ENCODE measurements at places on chromosomes 13 and 19.

DNA sequence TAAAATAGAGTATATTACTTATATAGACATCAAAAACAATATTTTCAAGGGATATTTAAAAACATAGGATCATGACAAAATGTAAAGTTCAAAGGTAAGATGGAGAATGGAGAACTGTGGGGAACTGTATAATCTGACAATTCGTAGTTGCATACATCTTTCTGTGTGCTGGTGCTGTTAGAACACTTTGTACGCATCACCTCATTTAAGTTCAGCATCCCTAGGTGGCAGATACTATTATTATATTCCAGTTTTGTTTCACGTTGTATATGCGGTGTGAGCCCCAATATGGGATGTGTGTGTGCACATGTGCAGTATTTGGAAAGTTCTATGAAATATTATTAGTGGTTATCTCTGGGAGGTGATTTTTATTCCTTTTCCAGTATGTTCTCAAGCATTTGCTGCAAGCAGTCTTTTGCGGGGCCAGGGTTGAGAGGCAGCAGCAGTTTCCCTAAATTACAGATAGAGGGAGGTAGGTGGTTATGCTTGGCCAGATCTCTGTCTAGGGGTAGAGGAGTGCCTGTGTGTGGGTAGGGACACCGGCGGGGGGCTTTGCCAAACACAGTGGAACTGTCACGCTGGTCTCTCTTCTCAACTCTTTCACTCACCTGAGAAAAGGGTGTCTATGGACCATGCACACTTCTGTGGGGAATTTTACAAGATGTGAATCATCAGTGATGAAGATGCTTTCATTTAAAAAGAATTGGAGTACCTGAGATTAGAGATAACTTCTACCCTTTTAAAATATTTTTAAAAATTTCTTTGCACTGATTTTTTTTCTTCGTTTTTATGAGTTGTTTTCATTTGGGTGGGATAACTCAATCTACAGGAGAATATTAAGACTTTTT lies 55.6 kb upstream of the ALOX5AP start:
- DNase-seq = no peak

- no peak for DNase-seq
Measured at GRCh38 chr19:18800636-18801035, 9.5 kb upstream of the COMP start.

DNA sequence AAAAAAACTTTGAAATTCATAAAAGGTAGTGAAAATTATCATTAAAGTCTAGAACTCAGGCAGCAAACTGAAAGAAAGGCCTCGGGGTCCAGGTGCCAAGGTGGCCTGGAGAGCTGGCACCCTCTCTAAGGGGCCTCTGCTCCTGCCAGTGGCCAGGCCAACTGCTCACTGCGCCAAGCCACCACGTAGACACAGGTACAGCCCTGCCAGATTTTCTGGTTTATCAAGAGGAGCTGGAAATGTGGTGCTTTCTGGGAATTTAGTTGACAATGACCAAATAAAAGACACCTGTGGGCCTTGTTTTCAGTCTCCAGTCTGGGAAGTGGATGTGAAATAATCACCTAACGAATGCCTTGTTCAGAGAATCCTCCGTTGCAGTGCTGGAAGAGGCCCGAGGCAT lies 22.8 kb downstream of the ZNF574 start:
- DNase-seq = no peak

DNA sequence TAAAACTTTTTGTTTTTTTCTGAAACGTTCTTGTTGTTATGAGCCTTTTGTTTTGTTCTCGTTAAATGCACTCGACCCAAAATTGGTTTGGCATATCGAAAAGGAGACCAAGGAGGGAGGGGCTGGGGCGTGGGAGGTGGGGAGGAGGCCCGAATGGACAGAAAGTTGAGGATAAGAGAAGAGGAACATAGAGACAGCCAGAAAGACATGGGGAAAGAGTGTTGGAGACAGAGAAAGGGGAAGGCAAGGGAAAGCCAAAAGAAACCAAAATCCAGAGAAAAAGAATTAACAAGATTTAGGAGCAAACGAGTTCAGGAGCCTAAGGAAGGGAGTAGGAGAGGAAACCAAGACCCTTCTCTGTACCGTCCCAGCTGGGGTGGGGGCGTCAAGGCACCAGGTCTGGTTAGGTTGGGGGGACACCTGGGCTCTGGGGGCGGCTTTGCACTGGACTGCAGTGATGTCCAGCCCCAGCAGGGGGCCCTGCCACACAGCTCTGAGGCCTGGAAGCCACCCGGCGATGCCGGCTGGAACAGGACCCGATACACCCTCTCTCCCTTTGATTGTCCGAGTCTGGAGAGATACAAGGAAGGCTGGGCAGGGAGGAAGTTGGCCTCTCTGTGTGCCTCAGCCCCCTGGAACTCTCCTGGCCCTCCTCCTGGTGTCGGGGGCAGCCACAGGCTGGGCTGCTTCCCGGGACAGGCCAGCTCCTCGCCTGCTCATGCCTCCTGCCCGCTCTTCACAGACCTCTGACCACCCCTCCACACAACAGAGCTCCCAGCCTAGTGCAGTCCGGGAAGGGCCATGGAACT lies 11.6 kb upstream of the ASF1B start:
- DNase-seq = peak; percentile 88

GRCh38 chr13:105336706-105337576 lies 1198.5 kb downstream of the EFNB2 start:
- DNase-seq = no peak

GRCh38 chr13:29937841-29938240 lies 87.4 kb upstream of the UBL3 start:
- no peak for DNase-seq

DNA sequence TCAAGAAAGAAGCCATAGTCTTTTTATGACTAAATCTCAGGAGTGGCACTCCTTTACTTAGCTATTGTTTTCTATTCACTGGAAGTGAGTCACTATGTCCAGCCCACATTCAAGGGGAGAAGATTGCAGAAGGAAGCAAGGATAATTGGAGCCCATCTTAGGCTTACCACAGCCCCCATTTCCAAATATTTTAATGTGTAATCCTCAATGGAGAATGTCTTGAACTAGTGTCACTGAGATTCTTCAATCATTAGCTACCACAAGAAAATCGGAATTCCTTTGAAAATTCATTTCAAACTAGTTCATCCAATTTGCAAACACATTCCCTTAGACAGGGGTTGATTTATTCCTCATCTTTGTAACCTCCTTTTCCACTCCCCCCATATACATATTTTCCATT lies 84.7 kb downstream of the DLEU7 start:
- DNase-seq = no peak

- no peak for DNase-seq
Measured at GRCh38 chr13:40002016-40002415, 346.6 kb downstream of the COG6 start.

- DNase-seq = peak; percentile 81
Measured at GRCh38 chr19:56942756-56943155, 102.2 kb upstream of the PEG3 start.

GRCh38 chr13:99702687-99703319 lies 201.5 kb downstream of the TM9SF2 start:
- DNase-seq = no peak

- no peak for DNase-seq
Measured at GRCh38 chr13:77143431-77143830, 116.5 kb upstream of the FBXL3 start.

GRCh38 chr19:33734913-33735312 lies 61.8 kb upstream of the KCTD15 start:
- DNase-seq = no peak

DNA sequence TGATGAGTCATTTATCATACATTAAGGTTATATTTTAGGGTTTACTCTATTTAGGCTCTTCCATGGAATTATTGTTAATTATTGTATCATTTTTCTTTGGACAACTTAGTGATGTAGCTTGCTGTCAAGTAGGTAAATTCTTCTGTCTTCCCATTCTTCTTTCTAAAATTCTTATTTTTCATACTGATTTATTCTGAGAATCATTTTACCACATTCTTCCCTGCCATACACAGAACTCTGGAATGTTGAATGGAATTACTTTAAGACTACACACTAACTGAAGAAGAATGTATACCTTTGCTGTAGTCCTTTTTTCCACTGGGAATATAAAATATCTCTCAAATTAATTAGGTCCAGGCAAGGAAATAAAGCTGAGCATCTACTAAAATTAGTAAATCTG lies 24.5 kb upstream of the SLC7A1 start:
- no peak for DNase-seq

DNA sequence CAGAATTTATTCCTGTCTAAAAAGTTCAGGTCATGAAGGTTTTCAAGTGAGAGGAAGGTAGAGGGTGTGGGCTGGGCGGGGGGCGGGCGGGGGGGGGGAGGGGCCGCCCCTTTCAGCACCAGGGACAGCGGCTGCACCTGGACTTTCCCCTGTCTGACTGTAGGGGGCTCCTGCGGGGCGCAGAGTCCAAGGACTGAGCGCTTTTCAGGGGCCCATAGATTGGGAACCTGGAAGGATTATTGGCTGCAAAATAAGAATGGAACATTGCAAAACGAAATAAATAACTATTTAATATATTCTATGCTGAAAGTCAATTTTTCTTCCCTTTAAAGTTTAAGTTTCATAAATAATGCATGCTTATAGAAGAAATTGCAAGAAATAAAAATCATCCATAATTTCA lies 8.9 kb upstream of the CYP4F3 start:
- no peak for DNase-seq

- DNase-seq = peak; percentile 70
Measured at GRCh38 chr19:4357095-4357797, 13.9 kb downstream of the MPND start.
